ENCODE measurements at places on chromosomes 4 and X.

DNA sequence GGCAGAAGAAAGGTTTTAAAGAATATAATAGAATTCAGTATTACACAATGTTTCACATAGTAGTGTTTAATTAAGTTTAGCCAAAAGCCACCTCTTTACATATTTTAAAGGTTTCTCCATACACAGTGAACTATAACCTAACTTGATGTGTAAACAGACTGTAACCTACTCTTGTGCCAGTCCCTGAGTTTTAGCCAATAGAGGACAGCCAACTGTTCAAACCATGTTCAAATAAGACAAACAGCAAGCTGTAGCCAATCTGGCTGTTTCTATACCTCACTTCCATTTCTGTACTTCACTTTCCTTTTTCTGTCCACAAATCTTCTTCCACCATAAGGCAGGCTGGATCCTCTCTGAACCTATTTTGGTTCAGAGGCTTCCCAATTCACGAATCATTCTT lies 65.2 kb downstream of the TEX13C start:
- no peak for DNase-seq

GRCh38 chrX:140273921-140274320 lies 230.9 kb downstream of the SOX3 start:
- no peak for DNase-seq

GRCh38 chr4:116561768-116562167 lies 523.6 kb downstream of the TRAM1L1 start:
- DNase-seq: no peak

DNA sequence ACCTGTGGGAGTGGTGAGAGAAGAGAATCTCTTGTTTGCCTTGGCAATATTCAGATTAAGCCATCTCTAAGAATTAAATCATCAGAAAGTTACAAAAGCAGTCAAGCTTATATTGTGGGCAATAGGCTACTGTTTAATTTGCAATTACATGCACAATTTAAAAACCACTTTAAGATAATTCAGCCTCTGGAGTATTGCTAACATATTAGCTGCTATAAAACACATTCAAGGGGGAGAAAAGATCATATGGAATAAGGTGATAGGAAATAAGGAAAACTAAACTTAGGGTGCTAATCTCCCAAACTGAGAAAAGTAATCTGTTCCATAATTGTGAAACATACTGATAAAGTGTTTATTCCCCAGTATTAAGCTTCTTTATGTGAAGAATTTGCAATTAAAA lies 103.9 kb downstream of the ARAP2 start:
- DNase-seq: no peak

GRCh38 chr4:138487230-138487629 lies 245.1 kb upstream of the SLC7A11 start:
- no peak for DNase-seq

- no peak for DNase-seq
Measured at GRCh38 chrX:130771230-130771629, 131.8 kb downstream of the ENOX2 start.

GRCh38 chr4:80062527-80062926 lies 10.5 kb downstream of the ANTXR2 start:
- DNase-seq: no peak
